ENCODE measurements at places on chromosomes 12 and 14.

DNA sequence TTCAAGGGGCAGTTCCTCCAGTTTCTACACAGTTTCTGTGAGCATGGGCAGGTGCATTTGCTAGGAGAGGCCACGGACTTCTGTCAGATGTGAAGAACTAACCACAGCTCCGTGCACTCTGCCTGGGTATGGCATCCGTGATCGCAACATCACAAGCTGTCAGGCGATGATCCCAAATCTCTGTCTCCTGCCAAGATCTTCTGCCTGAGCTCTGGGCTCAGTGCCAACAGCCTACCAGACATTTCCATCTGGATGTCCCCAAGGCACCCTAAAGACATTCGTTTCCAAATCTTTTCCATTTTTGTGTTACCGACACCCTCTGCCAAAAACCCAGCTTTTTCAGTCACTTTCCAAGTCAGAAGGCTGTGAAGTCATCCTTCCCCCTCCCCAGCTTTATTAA lies 292.1 kb downstream of the GLT1D1 start:
- peak; percentile 4 for DNase-seq

GRCh38 chr14:100557658-100558057 lies 29.6 kb downstream of the BEGAIN start:
- no peak for DNase-seq

DNA sequence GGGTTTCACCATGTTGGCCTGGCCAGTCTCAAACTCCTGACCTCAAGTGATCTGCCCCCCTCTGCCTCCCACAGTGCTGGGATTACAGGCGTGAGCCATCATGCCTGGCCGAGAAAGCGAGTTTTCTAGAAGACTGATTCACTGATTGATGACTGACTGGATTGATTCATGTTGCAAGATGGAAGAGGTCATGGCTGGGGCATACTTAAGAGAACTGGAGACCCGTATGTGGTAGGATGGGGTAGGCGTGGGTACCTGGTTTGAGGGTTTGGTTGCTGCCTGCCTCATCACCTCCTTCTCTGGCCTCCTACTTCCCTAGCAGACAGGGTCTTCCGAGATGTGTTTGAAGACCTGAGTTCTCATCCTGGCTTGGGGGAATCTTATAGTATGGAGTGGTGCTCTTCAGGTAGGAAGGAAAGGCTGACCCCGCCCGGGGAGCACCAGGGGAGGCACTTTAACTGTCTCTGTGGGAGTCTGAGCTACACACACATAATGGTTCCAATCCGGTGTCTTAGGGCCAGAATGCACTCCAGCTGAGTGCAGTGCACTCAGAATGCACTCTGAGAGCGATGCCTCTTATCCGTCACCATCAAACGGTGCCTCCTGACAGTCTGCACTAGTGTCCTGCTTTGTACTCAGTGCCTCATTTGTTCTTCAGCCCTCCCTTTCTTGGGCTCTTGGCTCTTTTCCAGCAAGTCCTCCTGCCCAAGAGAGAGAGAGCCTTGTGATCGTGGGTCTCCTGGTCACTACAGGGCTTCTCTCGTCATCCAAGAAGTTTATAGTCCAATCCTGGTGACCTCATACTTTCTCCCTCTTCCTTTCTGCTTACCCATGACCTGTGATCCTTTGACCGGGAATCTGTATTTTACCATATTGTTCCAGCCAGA lies 19.7 kb downstream of the PLEKHG3 start:
- DNase-seq, result no peak

DNA sequence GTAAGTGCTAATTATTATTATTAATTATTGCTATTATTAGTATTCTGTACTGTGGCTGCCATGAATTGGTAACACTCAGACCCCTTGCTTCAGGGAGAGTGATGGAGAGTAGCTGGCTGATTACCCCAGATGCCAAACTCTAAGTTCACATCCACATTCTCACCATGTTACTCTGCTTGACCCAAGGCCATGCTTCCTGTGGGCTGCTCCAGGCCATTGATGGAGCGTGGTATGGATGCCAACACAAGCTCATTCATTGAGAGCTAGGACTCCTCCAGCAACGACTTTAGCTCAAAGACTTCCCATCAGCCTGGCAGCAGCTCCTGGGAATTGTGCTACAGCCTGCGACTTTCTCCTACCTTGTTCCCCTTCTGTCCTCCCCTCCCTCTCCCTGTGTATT lies 233.4 kb downstream of the MSRB3 start:
- no peak for DNase-seq

DNA sequence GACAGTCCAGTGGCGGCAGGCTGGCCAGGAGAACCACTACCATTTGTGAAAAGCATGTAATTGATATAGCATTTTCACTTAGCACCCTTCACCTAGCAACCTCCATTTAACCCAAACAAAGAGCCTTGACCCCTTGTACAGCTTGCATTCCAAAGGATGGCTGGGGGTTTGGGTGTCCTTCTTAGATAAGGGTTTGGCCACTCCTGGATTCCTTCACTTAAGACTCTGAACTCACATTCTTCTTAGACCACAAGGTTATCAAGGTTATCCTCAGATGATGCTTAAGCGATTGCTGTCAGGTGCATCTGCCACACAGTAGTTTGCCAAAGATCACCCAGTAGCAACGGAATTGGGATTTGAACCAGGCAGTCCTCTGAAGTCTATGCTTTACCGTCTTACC lies 102.8 kb downstream of the ZNF664 start:
- DNase-seq, result no peak

- DNase-seq, result no peak
These were observed 8.5 kb downstream of the ATF7 start for GRCh38 chr12:53617700-53618099.

- DNase-seq, result no peak
These were observed 326.6 kb downstream of the BTG1 start for GRCh38 chr12:91819132-91819447.

DNA sequence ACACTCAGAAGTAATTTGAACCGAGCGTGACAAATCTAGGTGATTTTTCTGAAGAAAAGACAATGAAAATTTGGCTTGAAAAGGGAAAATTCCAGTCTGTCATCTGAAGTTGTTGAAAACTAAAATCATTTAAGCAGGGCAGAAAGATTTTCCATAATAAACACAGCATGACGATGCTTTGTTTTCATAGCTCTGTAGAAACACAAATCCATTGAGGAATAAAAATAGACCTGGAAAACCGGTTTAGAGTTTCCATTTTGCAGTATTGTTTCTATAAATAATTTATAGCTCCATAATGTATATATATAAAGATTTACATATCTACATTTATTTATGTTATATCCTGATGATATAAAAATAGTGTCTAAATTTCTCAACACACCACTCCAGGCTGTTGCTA lies 1918.5 kb upstream of the FLRT2 start:
- no peak for DNase-seq

- peak; percentile 74 for DNase-seq
These were observed 21.3 kb downstream of the TBX3 start for GRCh38 chr12:114662512-114663177.

GRCh38 chr14:22597265-22597664 lies 835 bp upstream of the ABHD4 start:
- no peak for DNase-seq

DNA sequence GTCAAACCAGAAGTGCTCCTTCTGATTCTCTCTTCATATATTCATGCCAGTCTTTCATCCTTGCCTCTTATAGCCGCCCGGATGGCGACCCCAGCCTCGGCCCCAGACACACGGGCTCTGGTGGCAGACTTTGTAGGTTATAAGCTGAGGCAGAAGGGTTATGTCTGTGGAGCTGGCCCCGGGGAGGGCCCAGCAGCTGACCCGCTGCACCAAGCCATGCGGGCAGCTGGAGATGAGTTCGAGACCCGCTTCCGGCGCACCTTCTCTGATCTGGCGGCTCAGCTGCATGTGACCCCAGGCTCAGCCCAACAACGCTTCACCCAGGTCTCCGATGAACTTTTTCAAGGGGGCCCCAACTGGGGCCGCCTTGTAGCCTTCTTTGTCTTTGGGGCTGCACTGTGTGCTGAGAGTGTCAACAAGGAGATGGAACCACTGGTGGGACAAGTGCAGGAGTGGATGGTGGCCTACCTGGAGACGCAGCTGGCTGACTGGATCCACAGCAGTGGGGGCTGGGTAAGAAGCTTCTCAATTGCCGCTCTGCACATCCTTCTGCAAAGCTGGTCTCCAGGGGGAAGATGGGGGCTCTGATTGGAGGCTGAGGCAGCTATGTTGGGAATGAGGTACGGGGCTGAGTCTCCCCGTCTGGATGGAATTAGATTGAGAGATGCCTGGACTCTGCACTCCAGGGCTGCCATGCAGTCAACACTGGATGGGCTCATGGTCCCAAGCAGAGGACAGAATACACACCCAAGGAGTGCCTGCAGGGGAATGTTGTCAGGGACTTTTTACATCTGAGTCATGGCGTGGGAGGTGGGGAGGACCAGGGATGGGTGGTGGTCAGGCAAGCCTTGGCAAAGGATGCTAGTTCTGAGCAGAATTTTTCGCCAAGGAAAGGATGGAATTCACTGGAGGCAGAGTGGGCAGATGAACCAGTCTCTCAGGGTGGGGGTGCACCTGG lies 1.3 kb downstream of the BCL2L2 start:
- no peak for DNase-seq

DNA sequence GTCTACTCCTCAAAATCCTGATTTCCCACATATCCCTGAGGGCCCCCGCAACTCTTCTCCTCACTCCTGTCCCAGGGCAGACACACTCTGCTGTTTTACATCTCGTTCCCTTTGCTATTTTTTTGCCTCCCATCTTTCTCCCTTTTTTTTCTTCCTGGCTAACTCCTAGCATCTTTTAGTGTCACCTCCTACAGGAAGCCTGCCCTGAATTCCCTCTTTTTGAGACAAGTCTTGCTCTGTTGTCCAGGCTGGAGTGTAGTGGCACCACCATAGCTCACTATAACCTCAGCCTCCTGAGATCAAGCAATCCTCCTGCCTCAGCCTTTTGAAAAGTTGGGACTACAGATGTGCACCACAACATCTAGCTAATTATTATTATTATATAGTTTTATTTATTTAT lies 13.3 kb downstream of the MORN3 start:
- no peak for DNase-seq

DNA sequence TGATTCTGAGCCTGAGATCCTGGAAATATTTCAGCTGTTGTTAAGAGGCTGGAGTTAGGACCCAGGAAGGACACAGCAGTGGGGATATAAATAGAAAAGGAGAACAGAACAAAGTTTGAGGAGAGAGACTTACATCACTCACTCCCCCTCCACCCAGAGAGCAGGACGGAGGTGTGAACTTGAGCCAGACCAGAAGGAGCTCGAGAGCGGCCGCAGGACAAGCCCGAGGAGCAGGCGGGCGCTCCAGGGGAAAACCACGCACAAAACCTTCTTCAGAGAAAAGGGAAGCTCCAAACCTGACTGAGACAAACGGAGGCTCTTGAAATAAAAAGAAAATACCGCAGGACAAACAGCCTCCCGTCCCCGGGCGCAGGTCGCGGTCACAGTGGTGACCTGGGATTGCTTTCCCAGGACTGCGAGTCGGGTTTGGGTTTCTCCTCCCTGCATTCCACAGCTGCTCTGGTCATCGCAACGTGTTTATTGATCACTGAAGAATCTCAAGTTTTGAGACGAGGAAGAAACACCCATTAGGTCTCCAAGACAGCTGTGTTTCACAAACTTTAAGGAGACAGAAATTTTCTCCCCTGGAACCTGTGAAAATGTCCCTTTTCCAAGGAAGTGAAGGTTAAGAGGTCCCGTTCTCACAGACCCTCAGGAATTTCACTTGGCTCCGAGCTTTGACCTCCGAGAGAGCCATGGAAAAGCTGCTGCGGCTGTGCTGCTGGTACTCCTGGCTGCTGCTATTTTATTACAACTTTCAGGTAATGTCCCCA lies at the start of gene ADGRD1:
TSS of gene ADGRD1 (plus strand) at position 137 of the 773 bp plus-strand sequence. CDS start at position 696, 559 bp downstream.
- DNase-seq, result no peak

GRCh38 chr12:57853864-57854556 lies 7.5 kb upstream of the CTDSP2 start:
- no peak for DNase-seq

GRCh38 chr14:40806471-40806870 lies 800.2 kb upstream of the LRFN5 start:
- DNase-seq, result no peak

DNA sequence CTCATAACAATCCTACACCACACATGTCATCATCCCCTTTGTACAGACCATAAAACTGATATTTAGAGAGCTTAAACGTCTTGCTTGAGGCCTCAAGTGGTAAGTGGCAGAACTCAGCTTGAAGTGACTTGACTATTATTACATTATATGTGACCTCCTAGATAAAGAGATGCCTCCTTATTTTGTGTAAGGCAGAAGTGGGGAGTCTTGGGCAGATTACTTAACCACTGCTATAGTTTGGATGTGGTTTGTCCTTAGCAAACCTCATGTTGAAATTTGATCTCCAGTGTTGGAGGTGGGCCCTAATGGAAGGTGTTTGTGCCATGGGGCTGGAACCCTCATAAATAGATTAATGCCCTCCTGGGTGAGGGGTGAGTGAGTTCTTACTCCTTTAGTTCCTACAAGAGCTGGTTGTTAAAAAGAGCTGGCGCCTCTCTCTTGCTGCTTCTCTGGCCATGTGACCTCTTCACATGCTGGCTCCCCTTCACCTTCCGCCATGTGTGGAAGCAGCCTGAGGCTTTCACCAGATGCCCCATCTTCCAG lies 37.4 kb downstream of the RCOR1 start:
- DNase-seq, result no peak

DNA sequence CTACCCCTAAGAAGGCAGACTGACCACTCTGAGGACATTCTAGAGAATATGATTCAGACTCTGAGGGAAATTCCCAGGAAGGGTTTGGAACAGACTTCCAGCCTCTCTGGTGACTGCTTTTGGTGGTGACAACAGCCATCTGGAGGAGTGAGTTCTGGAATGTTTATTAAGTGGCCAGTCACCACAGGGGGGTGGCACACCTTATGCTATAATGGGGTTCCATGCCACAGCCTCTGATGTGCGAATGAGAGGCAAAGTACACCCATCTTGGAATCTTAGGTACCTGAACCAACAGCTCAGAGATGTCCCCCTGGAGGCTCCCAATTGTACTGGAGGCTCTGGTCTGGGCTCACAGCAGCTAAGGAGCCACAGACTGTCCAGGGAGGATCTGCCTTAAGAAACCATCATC lies 9.5 kb upstream of the TINF2 start:
- no peak for DNase-seq

- DNase-seq, result no peak
These were observed 75.2 kb upstream of the RASSF8 start for GRCh38 chr12:25883026-25883916.

DNA sequence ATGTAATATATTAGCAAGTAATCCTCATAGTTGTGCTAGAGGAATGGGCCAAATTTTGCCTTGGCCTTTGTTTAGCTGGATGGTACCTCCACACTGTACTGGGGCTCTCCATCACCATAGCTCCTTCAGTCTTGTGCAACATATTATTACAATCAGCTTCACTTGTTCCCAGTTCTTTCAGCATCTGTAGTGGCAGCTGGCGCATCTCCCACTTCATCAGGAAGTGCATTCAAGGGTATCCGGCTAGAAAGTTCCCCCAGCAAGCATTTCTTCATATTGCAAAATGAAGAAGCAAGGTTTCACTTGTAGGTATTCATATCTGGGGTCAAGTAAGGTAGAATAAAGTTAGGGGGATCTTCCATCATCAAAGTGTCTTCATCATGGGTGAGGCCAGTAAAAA lies 123.7 kb downstream of the IGF1 start:
- DNase-seq, result no peak

- DNase-seq, result no peak
These were observed 699.9 kb downstream of the C12orf50 start for GRCh38 chr12:87329076-87329863.

- peak; percentile 16 for DNase-seq
These were observed 25.0 kb downstream of the RAB35 start for GRCh38 chr12:120091371-120092090.

- no peak for DNase-seq
These were observed 93.4 kb downstream of the APAF1 start for GRCh38 chr12:98738539-98738938.
